ENCODE measurements at places on chromosomes 6 and 20. TPM values are rescaled to one million over a fixed set of nuclear protein-coding genes. Genes with fewer than 3 reads are reported as not detected.

ADGRF5 gene
- not detected for total RNA-seq

NKX2-4 gene
- not detected for total RNA-seq

FAM50B gene
- 7.1 TPM for total RNA-seq

- H3K4me3 ChIP-seq = no peak overlapping the region
- peaks cover 43% of the 10 kb centered on the region for H3K4me1 ChIP-seq
- peaks cover 14% of the 10 kb centered on the region for H3K36me3 ChIP-seq
- no peak overlapping the region for H3K27ac ChIP-seq
- no peaks in the 10 kb centered on the region for H3K27me3 ChIP-seq
These were observed 4.1 kb downstream of the CCND3 start for GRCh38 chr6:41937472-41937860.

DNA sequence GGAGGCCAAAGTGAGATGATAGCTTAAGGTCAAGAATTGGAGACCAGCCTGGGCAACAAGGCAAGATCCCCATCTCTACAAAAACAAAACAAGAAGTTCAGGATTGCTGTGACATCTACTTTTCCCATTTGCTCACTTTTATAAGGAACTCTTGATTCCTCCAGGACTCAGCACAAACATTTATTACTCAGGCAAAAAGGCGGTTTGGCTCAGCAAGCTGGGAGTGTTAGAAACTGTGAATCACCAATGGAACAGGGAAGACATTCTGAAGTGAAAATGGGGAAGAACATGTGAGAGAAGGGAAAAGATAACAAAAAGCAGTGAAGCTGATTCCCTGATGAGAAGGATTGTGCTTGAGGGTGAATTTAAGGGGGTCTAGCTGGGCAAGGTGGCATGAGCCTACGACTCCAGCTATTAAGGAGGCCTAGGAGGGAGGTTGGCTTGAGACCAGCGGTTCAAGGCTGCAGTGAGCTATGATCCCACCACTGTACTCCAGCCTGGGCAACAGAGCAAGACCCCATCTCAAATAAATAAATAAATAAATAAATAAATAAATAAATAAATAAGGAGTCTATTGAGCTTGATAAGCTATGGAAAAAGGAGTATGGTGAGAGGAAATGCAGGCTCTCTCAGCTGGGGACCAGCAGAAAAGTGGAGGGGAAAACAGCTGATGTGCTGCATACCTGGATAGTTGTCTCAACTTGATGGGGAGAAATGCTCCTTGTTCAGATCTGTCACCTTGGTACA lies 65.4 kb upstream of the HDDC2 start:
- H3K27ac ChIP-seq = no peak overlapping the region
- no peak overlapping the region for H3K4me3 ChIP-seq
- peaks cover 32% of the 10 kb centered on the region for H3K4me1 ChIP-seq
- H3K27me3 ChIP-seq = peaks cover 17% of the 10 kb centered on the region
- no peaks in the 10 kb centered on the region for H3K36me3 ChIP-seq
- no peak for DNase-seq

- peaks cover 4% of the 10 kb centered on the region for H3K4me1 ChIP-seq
- no peak for DNase-seq
- no peak overlapping the region for H3K4me3 ChIP-seq
- no peaks in the 10 kb centered on the region for H3K27me3 ChIP-seq
These were observed 64.6 kb upstream of the TPD52L1 start for GRCh38 chr6:125088963-125089362.

- H3K4me1 ChIP-seq = peaks cover 17% of the 10 kb centered on the region
- no peak overlapping the region for H3K4me3 ChIP-seq
- H3K27me3 ChIP-seq = no peaks in the 10 kb centered on the region
- DNase-seq = no peak
- H3K27ac ChIP-seq = no peak overlapping the region
These were observed 110.6 kb downstream of the TRDN start for GRCh38 chr6:123526128-123526527.

GRCh38 chr6:97077380-97077779 lies 152.9 kb downstream of the KLHL32 start:
- H3K27me3 ChIP-seq = no peaks in the 10 kb centered on the region
- no peak for DNase-seq
- H3K36me3 ChIP-seq = peaks cover 4% of the 10 kb centered on the region
- H3K4me3 ChIP-seq = no peak overlapping the region
- H3K4me1 ChIP-seq = peaks cover 2% of the 10 kb centered on the region

GRCh38 chr6:160027076-160027475 lies 58.2 kb downstream of the IGF2R start:
- H3K36me3 ChIP-seq = peaks cover 17% of the 10 kb centered on the region
- H3K27ac ChIP-seq = no peak overlapping the region
- peaks cover 24% of the 10 kb centered on the region for H3K4me1 ChIP-seq

GRCh38 chr6:147173675-147174308 lies 30.4 kb upstream of the STXBP5 start:
- H3K27ac ChIP-seq = no peak overlapping the region
- DNase-seq = no peak
- H3K27me3 ChIP-seq = no peaks in the 10 kb centered on the region
- no peaks in the 10 kb centered on the region for H3K4me1 ChIP-seq
- H3K36me3 ChIP-seq = no peaks in the 10 kb centered on the region
- no peak overlapping the region for H3K4me3 ChIP-seq

DNA sequence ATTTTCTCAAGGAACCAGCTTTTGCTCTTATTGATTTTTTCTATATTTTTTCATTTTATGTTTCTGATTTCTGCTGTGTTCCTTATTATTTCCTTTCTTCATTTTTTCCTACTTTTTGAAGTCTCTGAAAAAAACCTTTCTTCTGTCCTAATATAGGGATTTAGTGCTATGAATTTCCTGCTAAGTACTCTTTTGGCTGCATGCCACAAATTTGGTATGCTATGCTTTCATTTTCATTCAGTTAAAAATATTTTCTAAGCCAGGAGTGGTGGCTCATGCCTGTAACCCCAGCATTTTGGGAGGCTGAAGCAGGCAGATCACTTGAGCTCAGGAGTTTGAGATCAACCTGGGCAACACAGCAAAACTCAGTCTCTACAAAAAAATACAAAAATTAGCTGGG lies 30.6 kb downstream of the SIRPD start:
- DNase-seq = no peak
- peaks cover 27% of the 10 kb centered on the region for H3K27me3 ChIP-seq
- no peak overlapping the region for H3K27ac ChIP-seq
- no peak overlapping the region for H3K4me3 ChIP-seq

- no peaks in the 10 kb centered on the region for H3K36me3 ChIP-seq
- H3K27me3 ChIP-seq = peaks cover 2% of the 10 kb centered on the region
- peak overlapping the region; percentile 98 for H3K4me3 ChIP-seq
- H3K4me1 ChIP-seq = peaks cover 16% of the 10 kb centered on the region
- peak overlapping the region; percentile 93 for H3K27ac ChIP-seq
These were observed 604 bp upstream of the RAB5IF start for GRCh38 chr20:36604952-36605398.

DNA sequence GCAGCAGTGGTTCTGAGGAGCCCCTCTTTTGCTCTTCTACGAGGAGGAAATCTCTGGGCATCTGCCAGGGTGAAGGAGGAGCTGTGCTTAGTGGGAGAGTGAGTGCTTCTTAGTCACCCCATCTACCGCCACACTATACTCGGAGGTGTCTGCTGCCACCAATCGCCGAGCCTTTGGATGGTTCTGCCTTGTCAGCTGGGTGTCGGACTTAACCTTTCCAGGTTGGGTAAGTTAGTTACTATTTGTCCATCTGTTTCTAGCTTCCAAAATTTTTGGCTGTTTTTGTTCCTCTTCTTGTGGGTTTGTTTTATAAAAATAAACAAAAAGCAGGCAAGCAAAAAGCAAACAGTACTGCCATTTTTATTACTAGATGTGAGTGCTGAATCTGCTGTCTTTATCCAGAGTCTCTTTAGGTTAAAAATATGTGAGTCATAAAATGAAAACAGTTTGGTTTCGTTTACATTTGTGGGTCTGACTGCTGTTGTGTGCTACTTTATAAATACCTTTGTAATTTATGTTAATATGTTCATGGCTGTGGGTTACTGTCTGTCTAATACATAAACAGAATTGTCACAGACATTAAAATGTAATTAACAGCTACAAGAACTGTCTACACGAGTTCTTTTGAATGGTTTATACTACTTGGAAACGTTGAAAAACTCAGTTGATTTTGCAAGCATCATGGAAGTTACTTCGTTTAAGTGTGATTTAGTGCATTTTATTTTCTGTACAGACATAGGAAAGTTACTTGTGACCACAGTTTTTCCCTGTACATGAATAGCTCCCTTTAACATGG lies 89.2 kb downstream of the ARID1B start:
- no peak overlapping the region for H3K27ac ChIP-seq
- peaks cover 12% of the 10 kb centered on the region for H3K36me3 ChIP-seq
- peaks cover 44% of the 10 kb centered on the region for H3K4me1 ChIP-seq
- H3K4me3 ChIP-seq = no peak overlapping the region

DNA sequence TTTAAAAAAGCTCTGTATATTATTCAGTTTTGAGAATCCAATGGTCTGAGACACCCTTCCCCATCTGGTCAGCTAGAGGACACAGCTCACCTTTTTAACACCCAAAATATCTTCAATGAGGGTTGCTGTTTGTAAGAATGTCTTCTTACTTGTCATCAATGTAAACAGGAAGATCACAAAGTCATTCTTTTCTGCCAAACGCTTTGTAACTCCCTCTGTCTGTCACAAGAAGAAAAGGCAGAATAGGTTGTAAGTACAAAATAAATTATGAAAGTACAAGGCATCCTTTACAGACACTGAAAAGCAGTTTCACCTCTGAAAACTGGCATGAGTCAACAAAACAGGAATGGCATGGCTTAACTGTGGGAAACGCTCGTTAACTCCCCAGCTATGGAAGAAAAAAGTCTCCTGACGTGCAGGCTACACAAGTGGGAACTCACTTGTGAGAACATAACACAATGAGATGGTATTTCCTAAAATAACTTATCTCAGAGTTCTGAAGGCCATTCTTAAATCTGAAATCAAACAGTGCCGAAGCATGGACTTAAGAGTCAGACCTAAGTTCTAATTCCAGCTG lies 42.7 kb downstream of the TRPC4AP start:
- peaks cover 49% of the 10 kb centered on the region for H3K36me3 ChIP-seq
- no peak for DNase-seq
- no peak overlapping the region for H3K4me3 ChIP-seq
- no peaks in the 10 kb centered on the region for H3K4me1 ChIP-seq
- H3K27ac ChIP-seq = no peak overlapping the region
- H3K27me3 ChIP-seq = no peaks in the 10 kb centered on the region

- H3K4me1 ChIP-seq = peaks cover 33% of the 10 kb centered on the region
- H3K27ac ChIP-seq = peak overlapping the region; percentile 84
- no peak overlapping the region for H3K4me3 ChIP-seq
These were observed 44.8 kb downstream of the TCP11 start for GRCh38 chr6:35096129-35096862.

DNA sequence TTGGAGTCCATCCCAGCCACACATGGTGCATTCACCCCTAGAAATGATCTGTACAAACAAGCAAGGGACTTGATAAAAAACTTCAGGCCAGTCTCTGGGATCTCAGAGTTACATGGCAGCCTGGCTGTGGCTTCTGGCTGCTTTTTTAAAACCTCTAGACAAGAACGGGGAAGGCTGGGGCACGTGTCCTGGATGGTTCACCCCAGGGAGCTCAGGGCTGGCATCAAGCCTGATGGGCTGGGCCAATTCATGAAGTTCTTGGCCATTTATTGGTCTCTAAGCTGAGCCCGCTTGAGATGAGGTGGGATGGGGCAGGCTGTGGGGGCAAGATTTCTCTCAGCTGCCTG lies 10.4 kb upstream of the ZFAND3 start:
- H3K36me3 ChIP-seq = no peaks in the 10 kb centered on the region
- no peak overlapping the region for H3K4me3 ChIP-seq
- peaks cover 23% of the 10 kb centered on the region for H3K4me1 ChIP-seq
- H3K27ac ChIP-seq = peak overlapping the region; percentile 45

- H3K4me1 ChIP-seq = peaks cover 25% of the 10 kb centered on the region
- no peak overlapping the region for H3K27ac ChIP-seq
- no peak overlapping the region for H3K4me3 ChIP-seq
- no peaks in the 10 kb centered on the region for H3K27me3 ChIP-seq
These were observed 40.6 kb downstream of the LYRM2 start for GRCh38 chr6:89597988-89598387.

DNA sequence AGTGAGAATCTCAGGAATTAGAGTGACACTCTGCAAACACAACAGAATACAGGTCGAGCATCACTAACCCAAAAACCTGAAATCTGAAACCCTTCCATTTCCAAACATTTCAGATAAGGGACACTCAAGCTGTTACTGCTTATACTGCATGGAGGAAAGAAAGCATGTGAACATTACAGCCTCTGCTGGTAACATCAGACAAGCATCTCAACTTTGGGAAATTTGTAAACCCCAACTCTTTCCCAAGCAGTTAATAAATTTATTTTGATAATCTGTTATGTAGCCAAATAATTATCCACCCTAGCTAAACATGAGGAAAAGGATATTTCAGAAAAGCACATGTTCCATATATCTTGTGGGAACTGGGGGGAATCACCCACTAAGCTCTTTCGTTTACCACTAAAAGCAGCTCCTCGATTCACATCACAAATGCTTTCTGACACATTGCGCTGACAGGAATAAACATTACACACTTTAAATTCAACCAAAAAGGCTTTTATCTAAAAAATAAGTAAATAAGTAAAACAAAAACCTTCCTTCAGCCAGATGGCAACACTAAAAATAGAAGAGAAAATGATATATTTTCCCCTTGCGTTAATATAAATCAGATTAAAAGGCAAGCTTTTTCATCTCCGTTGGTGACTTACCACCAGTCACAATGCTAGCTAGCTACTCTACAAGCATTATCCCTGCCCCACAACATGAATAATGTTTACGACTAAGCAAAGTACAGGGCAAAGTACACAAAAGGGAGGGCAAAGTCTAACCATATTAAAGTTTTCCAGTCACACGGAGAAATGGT lies 120.8 kb downstream of the MAP7 start:
- no peak for DNase-seq
- no peaks in the 10 kb centered on the region for H3K36me3 ChIP-seq
- H3K4me1 ChIP-seq = peaks cover 2% of the 10 kb centered on the region
- H3K27me3 ChIP-seq = no peaks in the 10 kb centered on the region

- H3K36me3 ChIP-seq = peaks cover 6% of the 10 kb centered on the region
- no peaks in the 10 kb centered on the region for H3K4me1 ChIP-seq
- no peak for DNase-seq
- H3K4me3 ChIP-seq = no peak overlapping the region
- no peak overlapping the region for H3K27ac ChIP-seq
- H3K27me3 ChIP-seq = no peaks in the 10 kb centered on the region
These were observed 96.7 kb downstream of the BTBD9 start for GRCh38 chr6:38543022-38543421.

DNA sequence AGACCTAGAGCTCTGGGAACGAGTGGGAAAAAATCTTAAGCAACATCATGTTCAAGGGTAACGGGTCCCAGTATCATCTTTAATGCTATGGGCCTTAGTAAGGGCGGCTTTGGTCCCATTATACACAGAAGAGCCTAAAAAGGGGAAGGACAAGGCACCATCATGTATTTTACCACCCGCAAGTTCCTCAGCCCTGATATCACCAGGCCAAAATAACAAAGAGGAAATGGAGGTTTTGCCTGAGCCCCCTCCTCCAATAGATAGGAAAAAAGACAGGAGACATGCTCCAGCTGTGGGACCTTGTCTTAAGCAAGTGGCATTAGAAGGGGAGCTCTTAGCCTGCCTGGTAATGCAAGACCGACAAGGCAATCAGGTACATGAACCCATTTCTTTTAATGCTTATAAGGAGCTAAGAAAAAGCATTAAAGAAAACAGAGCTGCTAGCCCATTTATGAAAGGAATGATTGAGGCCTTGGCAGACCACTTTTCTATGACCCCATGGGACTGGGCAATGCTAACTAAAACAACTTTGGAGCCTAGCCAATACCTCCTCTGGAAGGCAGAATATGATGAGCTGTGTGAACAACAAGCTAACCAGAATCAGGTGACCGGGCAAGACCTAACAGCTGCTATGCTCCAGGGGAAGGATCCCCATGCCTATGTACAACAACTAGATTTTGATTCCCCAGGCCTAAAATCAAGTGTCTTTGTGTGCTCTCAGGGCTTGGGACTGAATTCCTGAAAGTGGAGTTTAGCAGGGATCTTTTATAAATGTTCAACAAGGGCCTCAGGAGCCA lies 23.2 kb downstream of the HLA-DPA1 start:
- no peak overlapping the region for H3K27ac ChIP-seq
- H3K36me3 ChIP-seq = no peaks in the 10 kb centered on the region
- H3K27me3 ChIP-seq = peaks cover 51% of the 10 kb centered on the region
- no peak for DNase-seq
- H3K4me3 ChIP-seq = no peak overlapping the region

Data from mesothelial cell of epicardium (in vitro differentiated cells).